ENCODE measurements at places on chromosomes 5 and 9.

DNA sequence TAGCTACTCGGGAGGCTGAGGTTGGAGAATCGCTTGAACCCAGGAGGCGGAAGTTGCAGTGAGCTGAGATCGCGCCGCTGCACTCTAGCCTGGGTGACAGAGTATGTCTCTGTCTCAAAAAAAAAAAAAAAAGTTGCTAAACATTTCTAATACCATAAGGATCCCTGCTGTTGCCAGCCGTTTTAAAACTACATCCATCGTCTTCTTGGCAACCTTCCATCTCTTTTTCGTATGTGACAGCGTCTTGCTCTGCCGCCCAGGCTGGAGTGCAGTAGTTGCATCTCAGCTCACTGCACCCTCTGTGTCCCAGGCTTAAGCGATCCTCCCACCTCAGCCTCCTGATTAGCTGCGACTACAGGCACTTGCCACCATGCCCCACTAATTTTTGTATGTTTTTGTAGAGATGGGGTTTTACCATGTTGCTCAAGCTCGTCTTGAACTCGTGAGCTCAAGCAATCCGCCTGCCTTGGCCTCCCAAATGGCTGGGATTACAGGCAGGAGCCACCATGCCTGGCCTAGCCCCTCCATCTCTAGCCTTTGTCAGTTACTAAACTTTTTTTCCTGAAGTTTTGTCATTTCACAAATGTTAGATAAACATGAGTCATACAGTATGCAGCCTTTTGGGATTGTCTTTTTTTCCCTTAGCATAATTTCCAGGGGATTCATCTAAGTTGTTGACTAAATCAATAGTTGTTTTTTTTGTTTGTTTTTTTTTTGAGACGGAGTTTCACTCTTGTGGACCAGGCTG, 13.5 kb downstream of the NSD1 start:
- DNase-seq, result no peak

GRCh38 chr9:38421498-38422211, 2.6 kb downstream of the IGFBPL1 start:
- no peak for DNase-seq

DNA sequence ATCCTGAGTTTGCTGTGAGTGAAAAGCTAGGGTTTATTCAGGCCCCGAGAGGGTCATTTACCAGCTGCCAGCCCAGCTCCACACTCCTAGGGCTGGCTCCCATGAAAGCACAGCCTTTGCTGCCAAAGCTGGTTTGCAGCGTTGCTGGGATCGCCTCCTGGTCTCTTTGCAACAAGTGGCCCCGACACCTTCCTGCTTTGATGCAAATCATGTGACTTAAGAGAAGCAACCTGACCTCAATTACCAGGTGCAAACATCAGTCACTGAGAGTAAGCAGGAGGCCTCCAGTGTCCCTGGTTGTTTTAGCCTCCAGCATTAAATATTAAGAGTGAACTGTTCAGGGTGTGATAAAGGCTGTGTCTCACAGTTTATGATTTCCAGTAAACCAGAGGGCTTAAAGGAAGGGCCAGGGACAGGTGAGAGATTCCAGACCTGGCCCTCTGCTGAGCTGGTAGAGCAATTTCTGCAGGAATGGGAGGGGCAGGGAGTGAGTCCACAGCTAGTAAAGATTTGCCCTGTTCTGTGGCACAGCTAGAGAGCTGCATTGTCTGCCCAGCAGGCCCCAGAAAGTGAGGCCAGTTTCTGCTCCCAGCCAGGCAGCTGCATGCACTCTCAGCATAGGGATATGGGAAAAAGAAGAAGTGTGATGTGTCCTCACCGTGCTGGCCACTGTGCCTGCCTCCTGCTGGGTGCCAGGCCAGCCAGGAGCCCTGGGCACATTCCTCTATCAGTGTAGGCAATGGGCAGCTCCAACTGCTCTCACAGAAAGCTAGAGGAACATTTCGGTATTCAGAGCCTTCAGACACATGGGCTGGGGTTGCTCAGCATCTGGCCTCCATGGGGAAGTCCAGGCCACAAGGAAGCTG, 58.0 kb downstream of the SLC22A5 start:
- DNase-seq, result no peak

- no peak for DNase-seq
These were observed 35.2 kb downstream of the ROPN1L start for GRCh38 chr5:10476878-10477277.

DNA sequence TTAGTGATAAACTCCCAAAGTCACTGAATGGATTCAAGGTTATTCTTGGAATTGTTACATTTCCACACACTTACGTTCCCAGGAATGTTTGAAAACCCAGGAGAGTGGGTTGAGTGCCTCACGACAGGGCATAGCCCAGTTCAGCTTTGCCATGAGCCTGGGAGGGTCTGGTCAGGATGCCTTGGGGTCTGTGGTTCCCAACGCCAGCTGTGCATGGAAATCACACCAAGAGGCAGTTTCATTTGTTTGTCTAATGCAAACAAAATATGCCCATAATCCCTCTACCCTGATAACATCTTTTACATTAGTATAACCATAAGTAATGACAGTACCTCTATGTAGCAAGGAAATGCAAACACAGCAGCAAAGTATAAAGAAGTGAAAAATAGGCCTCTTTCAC, 25.3 kb upstream of the MSX2 start:
- DNase-seq, result no peak

DNA sequence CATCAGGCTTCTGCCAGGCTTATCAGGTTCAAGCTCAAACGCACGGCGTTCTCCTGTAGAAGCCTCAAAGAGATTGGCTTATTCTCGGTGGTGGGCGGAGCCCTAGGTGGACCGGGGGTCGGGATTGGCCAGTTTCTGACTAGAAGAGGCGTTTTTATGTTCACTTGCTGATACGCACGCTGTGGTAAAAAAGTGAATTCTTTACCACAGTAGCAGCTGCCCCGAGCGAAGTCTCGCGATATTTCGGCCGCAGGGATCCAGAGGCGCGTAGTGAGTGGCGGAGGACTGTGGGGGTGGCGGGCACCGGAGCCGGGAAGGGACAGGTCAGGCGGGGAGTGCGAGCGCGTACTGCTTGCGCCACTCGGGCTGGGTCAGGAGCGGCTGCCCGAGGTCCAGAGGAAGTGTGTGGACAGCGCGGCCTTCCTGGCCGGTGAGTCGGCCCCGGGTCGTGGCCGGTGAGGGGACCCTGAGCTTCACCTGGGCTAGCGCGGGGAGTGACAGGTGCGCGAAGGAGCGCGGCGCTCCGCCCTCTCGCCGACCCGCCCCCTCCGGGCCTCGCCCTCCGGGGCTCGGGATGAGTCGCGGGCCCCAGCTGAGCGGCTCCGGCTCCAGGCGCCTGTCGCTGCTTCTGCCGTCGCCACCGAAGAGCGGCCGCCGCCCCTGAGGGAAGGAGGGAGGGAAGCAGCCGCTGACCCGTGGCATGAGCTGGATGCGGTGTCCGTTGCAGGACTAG, at the start of gene DMXL1:
Gene DMXL1 (plus strand): TSS at position 260 of the 733 bp plus-strand sequence. CDS start 483 bp downstream, outside the sequence.
- peak; percentile 93 for DNase-seq

- peak; percentile 18 for DNase-seq
These were observed 523 bp downstream of the MAML1 start for GRCh38 chr5:179732918-179733771.

DNA sequence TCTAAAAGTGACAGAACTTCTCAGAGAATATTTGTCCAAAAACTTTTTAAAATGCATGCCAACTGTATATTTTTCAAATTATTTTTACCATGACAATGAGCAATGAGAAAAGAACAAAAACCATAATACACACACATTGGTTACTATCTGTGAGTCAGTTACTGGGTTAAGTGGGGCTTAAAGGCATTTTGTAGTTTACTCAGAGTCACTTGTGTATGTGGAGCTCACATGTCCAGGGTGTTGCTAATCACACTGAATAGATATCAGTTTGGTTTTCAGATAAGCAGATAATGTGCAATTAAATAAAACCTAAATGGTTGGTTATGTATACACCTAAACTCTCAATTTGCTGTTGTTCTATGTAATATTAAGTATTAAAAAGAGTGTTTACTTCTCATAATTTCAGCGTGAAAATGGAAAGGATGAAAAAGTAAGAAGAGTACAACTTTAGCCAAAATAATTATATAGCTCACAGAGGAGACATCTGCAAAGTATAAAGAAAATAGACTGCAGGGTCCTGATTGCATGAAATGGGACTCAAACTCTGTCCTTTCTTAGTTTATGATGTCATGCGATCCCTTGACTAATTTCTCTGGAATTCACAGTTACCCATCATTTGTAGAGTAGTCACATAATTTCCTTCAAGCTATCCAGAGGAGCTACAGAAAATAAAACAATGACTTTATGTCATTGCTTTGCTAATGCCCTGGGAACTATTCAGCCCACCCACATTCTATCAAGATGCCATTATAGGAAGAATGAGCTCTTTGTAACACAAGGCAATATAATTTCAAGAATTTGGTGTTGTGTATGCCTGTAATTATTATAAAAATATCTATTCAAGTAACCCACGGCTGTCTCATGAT, 388.0 kb upstream of the ZNF608 start:
- DNase-seq, result no peak
